ENCODE measurements at places on chromosomes 12 and 14. TPM values are rescaled to one million over a fixed set of nuclear protein-coding genes. Genes with fewer than 3 reads are reported as not detected.

GRCh38 chr12:54882079-54882478 is 27.8 kb downstream of the MUCL1 start:
- no peak for DNase-seq

DNA sequence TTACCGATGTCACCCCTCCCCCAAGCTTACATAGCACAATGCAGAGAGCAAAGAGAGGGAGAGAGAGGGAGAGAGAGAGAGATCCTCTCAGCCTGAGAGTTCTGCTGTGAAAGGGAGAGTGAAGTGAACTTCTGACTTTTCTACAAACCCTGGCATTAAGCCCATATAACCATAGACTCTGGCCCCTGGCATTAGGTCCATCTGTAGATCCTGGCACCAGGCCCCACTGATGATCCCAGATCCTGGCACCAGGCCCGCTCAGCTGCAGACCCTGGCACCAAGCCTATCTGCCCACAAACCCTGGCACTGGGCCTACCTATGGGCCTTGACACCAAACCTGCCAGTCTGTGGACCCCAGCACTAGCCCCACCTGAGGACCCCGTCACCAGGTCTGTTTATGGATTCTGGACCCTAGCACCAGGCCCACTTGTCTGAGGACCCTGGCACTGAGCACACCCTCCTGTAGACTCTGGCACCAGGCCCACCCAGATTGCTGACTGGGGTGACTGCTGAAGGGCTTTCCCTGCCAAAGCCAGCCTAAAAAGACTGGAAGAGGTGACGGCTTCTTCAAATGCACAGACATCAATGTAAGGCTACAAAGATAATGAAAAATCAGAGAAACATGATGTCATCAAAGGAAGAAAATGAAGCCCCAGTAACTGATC is 14.5 kb upstream of the KRT83 start:
- no peak for DNase-seq

DNA sequence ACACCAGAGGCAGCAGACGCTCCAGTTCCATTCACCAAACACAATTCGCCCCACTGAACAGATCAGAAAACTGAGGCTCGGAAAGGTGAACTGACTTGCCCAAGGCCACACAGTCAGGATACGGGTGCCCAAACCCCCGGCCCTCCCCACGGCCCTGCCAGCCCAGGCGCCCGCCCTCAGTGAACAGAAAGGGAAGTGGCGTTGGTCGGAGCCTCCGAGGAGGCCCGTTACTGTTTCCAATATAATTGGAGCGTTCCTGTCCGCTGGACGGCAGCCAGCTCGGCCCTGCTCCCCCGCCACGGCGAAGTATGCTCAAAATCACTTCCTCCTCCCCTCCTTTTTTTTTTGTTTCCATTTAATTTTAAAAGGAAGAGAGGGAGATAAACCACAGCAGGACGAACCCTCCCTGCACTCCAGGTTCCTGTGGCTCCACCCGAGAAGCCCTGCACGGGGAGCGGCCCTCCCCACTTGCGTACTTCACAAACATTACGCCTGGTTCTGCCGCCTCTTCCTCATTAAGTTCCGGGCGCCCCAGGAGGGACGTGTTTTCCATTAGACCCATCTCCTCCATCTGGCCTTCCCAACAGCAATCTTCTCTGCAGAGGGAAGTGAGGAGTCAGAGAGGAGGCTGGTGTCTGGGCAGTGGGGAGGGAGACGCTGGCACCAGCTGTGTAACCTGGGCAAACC is 61.1 kb downstream of the NCOR2 start:
- DNase-seq = no peak

DNA sequence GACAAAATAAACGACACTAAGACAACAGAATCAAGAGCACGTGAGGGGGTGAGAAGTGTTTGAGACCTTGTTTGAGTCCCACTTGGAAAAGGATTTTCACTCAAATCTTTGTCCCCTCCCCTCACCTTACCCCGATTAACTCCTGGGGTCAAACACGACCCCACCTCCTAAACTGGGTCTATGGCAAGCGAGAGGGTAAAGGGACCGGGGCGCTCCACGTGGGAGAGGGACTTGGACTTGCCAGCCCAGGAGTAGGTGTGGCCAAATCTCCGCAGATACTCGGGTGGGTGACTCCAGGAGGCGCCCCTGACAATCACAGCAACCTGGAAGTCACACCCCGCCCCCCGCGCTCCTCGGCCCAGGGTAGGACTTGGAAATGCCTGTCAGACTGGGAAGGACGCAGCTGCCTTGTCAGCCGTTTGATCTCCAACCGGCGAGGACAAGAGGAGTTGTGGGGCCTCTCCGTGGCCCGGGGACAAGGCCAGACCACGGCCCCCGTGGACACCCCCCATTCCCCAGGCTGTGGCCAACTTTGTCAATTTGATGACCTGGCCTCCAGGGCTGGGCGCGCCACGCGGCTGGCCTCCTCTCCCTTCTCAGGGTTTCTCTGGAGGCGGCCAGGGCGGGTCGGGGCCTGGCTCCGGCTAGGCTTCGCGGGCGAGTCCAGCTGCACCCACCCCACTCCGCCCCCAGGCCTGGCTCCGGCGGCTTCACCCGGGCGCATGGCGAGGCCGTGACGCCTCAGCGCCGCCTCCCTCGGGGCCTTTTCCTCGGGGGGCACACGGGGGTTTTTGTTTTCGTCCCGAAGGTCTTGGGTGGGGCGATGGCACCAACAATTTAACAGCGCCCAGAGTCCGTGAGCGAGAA is 1.1 kb upstream of the BCL11B start:
- DNase-seq = no peak

- no peak for DNase-seq
These were observed 21.1 kb upstream of the CORO1C start for GRCh38 chr12:108752387-108752786.

Gene PMEL
- total RNA-seq = not detected

Gene NT5DC3
- total RNA-seq = 32.8 TPM

Data from occipital lobe (tissue), 3 donors.